Hematopoietic multipotent progenitor cell (in vitro differentiated cells): ENCODE measurements at places on chromosomes 7 and 10. TPM values are rescaled to one million over a fixed set of nuclear protein-coding genes. Genes with fewer than 3 reads are reported as not detected.

Gene CALML5
- total RNA-seq = not detected

Gene HECTD2
- total RNA-seq = 1.1 TPM

Gene GFRA1
- total RNA-seq = under 0.01 TPM

Gene AGBL3
- total RNA-seq = 0.81 TPM
